ENCODE measurements at places on chromosomes 11 and 22.

DNA sequence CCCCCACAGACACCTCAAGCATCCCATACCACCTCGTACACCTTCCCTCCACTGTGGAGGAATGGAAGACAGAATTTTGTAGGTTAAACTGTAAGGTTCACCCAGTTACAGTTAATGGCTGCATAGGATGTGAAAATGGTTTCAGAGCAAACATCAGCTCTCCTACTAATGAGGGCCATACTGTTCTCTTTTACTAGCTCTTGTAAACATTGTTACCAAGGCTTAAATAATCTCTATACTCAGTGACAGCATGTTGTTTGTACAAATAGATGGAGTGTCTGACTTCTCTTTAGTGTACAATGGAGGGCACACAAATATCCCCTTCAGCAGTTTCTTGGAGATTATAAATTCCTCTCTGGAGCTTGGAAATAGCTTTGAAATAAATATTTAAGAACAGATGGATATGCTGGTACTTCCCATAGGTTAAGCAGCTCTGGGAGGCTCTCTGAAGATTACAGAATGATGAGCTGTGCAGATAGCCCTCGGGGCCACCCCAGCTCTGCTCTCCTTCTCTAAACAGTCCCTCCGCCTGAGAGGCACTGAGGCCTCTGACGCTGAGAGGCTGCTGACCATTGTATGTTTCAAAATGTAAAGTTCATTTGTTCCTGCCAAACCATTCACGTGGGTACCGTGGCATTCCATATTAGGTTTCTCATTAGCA, 25.7 kb downstream of the TTC12 start:
- no peak for DNase-seq

DNA sequence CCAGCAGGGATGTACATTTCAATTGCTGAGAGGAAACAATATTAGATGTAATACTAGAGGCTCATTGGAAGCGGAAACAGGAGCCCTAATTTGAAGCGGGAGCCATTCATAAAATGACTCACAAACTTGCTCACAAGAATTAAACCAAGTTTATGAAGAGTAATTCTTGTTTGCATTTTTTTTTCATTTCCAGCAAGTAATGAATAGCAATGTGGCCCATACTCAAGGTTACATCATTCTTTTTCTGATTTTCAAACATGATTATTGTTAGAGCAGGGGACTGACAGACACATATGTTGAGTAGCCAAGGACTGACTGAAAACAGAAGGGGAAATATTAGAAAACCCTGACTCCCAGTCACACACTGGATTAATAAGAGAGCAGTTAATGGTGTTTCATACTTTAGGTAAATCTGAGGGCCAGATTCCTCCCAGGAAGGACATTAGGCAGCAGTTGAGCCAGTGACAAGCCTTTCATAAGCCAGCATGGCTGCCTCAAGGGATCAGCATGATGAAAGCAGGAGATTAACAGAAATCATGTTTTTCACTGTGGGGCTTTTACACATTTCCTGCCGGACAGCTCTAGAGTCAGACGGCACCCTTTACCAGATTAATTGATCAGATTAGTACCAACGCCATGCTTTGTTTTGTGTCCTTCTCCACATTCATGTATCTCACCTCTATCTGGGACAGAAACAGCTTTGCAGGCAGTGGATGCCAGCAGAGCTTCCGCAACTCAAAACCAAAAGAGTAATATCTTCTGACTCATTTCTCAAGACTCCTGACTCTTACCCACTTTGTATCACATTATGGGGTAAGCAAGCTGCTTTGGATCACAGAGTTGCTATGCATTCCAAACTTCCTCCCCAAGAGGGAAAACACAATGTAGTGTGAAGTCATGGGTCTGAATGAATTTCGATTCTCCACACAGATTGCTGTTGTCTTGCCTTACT, 831.6 kb downstream of the KCNA4 start:
- no peak for DNase-seq

GRCh38 chr11:63770763-63771162, 2.2 kb upstream of the ZFTA start:
- DNase-seq = no peak

DNA sequence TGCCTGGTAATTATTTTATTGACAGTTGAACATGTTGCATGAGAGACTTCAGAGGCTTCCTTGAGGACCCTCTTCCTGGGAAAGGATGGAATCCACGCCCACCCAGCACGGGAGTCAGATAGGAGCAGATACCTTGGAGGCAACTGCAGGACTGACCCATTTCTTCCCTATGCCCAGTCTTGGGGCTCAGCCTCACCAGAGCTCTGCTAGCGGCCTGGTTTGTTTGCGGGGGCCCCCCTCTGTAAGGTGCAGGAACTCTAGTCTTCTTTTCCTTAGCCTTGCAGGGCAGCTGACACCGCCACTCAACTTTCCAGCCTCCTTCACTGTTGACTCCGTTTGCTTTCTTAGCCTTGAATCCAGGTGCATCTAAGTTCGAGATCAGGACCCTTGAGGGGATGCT, 1032.8 kb downstream of the BRD1 start:
- DNase-seq = no peak

GRCh38 chr11:4546878-4547277, 1.9 kb downstream of the OR52M1 start:
- no peak for DNase-seq

DNA sequence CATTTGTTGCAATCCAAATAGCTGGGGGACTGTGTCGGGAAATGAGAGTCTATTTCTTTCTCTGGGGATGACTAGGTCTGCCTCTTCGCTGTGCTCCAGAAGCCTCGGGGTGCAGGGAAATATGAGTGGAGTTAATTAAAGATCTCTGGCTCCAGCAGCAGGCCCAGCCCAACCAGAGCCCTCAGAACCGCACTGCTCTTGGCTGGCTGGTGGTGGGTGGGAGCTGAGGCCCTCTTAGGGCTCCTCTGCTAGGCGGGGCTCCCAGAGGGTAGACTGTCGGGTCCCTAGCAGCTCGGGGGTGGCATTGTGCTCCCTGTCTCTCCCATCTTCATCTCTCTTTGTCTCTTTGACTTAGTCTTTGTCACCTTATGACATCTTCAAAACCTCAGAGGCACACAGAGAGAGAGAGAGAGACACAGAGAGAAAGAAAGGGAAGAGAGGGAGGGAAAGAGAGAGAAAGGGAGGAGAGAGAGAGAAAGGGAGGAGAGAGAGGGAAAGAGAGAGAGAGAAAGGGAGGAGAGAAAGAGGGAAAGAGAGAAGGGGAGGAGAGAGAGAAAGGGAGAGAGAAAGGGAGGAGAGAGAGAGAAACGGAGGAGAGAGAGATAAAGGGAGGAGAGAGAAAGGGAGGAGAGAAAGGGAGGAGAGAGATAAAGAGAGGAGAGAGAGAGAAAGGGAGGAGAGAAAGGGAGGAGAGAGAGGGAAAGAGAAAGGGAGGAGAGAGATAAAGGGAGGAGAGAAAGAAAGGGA, 20.2 kb downstream of the MPPED1 start:
- no peak for DNase-seq

DNA sequence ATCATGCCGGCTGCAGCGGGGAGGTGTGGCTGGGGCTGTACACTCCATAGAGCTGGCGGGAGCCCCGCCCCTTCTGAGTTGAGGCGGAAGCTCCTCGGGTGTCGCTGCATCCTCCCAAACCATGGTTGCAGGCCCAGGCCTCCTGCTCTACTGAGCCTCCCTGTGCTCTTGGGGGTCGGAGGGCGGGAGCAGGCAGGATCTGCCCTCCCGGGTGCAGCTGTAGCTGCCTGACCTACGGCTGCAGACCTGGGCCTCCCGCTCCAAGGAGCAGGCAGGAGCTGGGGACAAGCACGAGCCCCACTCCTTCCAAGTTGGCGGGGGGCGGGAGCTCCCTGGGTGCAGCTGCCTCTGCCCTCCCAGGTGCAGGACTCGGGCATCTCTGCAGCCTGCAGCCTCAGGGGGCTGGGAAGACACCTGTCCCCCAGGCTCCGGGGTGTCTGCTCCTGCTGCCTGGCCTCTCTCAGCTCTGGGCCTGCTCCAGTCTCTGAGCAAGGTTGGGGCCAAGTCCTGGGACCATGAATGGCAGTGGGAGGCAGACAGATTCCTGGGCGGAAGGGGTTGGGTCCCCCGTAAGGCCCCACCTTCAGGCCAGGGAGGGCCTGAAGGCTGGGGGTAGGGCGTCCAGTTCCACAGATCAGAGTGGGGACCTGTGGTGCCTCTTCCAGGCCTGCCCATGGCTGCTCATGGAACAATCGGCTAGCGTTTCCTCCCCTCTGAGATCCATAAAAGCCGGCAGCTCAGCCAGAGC, 46.4 kb upstream of the SC5D start:
- DNase-seq = no peak

GRCh38 chr11:30786256-30787110, 200.3 kb upstream of the MPPED2 start:
- no peak for DNase-seq

GRCh38 chr22:27381552-27381951, 420.0 kb downstream of the MN1 start:
- no peak for DNase-seq

- no peak for DNase-seq
These were observed 165.6 kb downstream of the ETS1 start for GRCh38 chr11:128421577-128422330.

DNA sequence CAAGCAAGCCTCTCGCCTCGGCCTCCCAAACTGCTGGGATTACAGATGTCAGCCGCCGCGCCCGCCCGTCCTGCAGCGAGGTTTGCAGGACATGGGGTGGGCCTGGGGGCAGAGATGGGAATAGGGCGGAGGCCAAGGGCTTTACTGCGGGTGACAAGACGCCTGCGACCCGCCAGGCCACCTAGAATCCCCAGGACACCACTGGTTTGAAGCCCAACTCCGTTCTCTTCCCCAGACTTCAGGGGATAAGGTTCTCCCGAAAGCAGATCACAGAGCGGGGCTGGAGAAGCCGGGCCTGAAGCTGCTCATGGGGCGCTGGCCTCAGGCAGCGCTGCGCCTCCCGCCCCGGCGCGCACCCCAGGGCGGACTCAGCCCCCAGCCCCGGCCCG, 354 bp downstream of the POLR2L start:
- DNase-seq = no peak

- DNase-seq = no peak
These were observed 4.1 kb downstream of the WEE1 start for GRCh38 chr11:9577556-9577955.

DNA sequence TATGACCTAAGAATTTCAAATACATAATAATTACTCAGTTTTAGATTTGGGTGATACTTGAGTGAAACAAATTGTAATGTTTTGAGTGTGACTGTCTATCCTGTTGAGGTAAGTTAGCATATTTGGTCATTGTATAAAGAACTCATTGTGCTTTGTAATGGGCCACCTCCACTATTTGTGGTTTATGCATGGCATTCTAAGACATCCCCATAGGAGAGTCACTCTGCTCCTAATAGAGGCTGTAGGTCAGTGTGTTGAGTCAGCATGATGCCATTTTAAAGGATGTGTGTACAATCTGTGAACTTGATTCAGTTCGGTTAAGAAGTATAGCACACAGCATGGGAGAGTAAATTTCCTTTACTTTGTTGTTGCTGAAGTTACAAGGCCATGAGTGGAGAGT, 1112.4 kb downstream of the JRKL start:
- no peak for DNase-seq

DNA sequence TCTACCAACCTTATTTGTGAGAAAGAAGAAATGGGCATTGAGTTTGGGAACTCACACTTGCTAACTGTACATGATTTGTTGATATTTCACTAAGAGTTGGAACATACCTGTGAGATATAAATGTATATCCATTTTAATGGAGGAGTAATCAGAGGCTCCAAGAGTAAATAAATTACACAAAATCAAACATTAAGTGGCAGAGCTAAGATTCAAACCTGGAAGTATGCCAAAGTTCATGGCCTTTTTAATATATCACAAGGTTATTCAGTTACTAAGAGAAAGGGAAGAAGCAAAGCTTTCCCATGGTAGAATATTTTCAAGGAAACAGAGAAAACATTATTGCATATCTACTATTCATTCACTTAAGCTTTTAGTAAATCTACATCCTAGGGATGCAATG, 1641.1 kb downstream of the FAM181B start:
- no peak for DNase-seq

DNA sequence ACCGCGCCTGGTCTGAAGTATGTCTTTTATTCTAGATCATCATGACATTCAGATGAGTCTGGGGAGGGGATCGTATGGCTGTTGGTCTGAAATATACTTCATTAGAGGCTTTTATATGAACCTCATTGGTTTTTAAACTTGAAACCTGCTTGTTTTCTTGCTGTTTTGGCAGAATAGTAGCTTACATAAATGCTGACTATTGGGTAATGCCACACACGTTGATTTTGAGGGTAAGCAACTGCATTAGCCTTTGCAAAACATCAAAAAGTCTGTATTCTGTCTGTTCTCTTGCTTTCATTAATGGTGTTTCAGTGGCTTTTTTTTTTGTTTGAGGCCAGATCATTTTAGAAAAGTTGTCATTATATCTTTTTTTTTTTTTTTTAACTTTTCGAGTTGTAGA, 14.2 kb downstream of the PPME1 start:
- DNase-seq = no peak

DNA sequence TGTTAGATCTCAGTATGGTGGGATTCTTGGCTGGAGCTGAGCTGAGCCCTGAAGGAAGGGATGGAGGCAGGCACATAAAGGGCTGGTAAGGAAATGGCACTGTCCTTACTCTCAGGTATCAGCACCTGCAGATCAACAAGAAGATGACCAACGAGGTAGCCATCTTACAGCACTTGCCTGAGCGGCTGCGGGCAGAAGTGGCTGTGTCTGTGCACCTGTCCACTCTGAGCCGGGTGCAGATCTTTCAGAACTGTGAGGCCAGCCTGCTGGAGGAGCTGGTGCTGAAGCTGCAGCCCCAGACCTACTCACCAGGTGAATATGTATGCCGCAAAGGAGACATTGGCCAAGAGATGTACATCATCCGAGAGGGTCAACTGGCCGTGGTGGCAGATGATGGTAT, 2.4 kb downstream of the CNGA4 start:
- no peak for DNase-seq

- DNase-seq = no peak
These were observed 84.1 kb downstream of the LARGE2 start for GRCh38 chr11:46006418-46007070.

- DNase-seq = no peak
These were observed 111.4 kb upstream of the TBCEL start for GRCh38 chr11:120912504-120912903.

DNA sequence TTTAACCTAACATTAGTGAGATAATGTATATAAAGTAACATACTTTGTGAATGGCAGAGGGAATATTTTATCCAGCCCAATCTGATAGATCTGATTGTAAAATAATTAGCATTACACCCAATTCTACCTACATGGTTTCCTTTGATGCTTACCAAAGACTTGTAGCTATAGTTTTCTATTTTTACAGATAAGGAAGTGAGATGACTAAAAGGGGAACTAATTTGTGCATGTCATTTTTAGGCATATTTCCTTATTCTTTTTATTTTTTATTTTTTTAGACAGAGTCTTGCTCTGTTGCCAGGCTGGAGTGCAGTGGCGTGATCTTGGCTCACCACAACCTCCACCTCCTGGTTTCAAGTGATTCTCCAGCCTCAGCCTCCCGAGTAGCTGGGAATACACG, 793.7 kb upstream of the LRRC4C start:
- DNase-seq = no peak
